Epithelial cell of proximal tubule (primary cell): ENCODE measurements at places on chromosomes 3 and 15.

- DNase-seq, result no peak
Measured at GRCh38 chr3:52318186-52318816, 2.2 kb downstream of the DNAH1 start.

DNA sequence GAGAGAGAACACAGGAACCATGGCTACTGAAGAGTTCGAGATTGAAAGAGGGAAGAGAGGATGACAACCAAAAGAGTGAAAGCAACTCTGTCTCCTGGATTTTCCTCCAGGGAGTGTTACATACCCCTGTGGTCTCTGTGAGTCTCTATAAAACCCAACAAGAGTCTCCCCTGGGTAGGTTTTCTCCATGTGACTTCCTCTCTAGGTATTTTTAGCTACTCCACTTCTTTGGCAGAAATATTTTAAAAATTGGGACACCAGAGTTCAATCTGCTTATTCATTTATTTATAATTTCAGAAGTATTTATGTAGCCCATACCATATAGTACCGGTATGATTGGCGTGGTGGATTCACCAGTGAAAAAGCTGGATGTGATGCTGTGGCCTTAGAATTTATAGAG is 671.7 kb upstream of the NR2F2 start:
- no peak for DNase-seq

GRCh38 chr3:188299708-188300107 is 145.8 kb downstream of the LPP start:
- no peak for DNase-seq

DNA sequence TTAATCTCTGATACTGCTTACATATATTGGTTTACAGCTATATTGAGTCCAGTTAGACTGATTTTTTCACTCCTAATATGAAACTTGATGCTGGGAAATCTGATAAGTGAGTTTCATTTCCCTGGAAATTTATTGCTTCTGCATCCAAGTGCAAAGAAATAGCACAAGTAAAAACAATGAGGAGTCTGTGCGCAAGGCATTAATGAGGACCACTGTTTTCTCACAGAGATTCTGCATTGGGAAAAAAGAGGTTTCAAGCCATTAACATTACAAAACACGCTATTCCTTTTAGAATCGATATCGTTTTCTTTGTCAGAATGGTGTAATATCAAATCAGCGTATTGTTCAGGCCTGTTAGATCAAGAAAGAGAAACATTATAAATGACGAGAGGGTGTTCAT is 723.3 kb upstream of the ARRDC4 start:
- no peak for DNase-seq

DNA sequence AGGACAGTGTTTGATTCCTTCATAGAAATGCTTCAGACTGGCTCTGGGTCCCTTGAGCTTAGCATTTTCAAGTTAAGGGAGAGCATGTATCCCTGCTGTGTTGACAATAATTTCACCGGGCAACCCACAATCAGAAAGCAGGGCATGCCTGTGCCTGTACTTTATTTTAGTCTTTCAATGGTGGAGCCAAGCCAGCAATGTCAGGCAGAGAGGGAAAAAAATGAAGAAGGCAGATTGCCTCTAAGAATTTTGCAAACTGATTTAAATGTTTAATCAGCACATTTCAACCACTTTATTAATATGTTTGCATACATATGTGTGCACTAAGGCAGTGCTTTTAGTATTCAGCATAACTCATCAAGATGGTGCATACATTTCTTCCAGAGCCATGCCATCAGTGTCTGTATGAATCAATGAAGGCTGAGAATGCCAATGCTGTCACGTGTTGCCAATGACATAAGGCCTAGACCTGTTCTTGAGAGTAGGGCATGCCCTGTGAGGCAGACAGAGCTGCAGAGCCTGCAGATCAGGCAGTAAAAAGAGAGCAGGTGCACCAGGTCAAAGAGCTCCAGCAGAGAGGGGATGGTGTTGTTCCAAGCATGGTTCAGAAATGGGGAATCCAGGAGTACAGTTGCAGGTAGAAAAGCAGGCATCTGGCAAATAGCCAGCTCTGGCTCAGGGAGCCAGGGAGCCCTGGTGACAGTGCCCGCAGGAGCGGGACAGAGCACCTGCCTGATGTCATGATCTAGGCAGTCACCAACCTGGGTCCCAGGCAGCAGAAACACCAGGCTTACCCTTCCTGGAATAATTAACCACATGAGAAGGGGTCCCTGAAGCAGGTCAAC is 508.5 kb downstream of the GABRG3 start:
- no peak for DNase-seq

DNA sequence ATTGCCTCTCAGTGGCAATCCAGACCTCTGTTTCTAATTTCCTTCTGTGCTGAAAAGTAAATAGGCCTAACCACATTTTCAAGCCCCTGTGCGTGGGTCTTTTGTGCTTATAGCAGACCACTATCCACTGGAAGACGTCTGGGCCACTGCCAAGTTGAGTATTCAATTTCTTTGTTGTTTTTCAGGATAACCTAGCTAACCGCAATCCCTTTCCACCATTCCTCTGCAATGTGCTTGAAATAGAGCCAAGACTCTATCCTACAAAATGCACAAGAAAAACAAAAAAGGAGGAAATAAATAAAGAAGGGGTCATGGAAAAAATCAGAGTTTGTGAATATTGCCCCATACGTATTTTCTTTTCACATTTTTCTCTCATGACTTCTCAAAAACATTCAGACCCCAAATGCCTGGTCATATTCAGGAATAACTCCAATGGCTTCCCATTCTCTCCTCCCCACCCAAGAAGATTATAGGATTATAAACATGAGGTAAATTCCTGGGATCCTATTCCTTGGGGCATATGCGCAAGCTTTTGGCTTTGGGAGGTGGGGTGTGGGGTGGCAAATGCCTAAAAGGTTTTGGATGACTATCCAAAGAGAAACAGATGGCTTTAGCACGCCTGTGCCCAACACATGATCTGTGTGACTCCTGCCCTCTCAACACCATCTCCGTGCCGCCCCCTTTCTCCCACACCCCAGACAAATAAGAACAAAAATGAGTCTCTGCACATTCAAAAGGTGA is 217.9 kb upstream of the THBS1 start:
- no peak for DNase-seq

- DNase-seq, result no peak
Measured at GRCh38 chr3:124826703-124827102, 60.5 kb downstream of the ITGB5 start.

DNA sequence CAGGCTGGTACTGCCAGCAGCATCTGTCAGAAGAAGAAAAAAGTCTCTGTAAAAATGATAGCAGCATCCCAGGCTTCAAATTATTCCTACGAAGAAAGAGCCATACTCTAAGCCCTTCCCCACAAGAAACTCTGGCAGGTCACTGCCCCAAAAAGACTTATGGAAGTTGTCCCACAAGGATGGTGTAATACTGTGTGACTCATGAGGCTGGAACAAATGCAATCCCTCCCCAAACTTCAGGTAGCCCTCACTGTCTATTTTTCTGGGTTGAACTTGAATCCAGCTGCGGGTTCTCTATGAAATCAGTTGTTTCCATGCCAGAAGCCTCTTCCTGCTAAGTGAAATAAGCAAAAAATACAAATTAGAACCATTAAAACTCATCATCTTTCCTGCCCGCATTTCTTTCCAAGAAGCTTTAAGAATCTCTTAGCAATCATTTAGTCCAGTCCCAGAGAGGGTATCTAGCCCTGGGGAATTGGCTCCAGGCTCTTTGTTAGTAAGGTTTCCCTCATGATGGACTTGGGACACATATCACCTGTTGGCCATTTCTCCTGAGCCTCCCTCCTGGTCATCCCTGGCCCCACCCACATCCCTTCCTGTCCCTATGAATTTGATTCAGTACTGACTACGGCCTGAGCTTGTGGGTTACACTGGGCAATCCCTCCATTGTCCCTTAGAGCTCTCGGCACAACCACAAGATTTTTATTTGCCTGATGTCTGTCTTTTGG is 51.7 kb downstream of the FAM174B start:
- DNase-seq, result no peak

DNA sequence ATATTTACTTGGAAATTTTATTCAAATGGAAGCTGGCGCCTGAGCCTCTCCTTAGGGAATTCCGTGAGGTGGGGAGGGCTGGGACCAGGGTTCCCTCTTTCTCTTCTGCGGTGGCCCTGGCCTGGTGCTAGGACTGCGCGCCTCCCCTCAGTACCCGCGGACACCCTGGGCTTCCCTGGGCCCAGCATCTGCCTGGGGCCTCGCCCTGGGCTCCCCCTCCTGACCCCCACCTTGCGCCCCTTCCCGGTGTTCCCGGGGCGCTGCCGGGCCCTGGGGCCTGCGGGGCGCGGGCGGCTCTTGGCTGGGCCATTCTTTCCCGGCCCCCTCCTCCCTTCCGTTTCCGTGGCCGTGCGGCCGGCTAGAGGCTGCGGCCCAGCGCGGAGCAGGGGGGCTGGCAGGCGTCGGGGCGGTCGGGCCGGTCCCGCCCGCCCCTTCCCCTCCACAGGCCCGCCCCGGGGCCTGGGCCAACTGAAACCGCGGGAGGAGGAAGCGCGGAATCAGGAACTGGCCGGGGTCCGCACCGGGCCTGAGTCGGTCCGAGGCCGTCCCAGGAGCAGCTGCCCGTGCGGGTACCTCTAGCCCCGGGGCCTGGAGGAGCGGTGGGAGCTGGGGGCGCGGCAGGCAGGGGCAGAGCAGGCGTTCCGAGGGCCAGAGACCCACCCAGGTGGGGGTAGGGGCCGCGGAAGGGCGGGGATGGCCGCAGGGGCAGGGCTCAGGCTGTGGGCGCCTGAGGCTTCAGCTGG is at the start of gene FES:
Gene FES, plus strand, starts transcription at position 529 of the 743 bp plus-strand sequence. CDS start 542 bp downstream, outside the sequence.
- no peak for DNase-seq

GRCh38 chr3:15475161-15475560 is 46.3 kb downstream of the COLQ start:
- DNase-seq, result no peak

GRCh38 chr3:196641333-196642054 is 2.0 kb downstream of the NRROS start:
- no peak for DNase-seq

GRCh38 chr3:152970851-152971250 is 135.9 kb downstream of the P2RY1 start:
- no peak for DNase-seq

- no peak for DNase-seq
Measured at GRCh38 chr15:29226436-29227208, 43.0 kb downstream of the NSMCE3 start.

DNA sequence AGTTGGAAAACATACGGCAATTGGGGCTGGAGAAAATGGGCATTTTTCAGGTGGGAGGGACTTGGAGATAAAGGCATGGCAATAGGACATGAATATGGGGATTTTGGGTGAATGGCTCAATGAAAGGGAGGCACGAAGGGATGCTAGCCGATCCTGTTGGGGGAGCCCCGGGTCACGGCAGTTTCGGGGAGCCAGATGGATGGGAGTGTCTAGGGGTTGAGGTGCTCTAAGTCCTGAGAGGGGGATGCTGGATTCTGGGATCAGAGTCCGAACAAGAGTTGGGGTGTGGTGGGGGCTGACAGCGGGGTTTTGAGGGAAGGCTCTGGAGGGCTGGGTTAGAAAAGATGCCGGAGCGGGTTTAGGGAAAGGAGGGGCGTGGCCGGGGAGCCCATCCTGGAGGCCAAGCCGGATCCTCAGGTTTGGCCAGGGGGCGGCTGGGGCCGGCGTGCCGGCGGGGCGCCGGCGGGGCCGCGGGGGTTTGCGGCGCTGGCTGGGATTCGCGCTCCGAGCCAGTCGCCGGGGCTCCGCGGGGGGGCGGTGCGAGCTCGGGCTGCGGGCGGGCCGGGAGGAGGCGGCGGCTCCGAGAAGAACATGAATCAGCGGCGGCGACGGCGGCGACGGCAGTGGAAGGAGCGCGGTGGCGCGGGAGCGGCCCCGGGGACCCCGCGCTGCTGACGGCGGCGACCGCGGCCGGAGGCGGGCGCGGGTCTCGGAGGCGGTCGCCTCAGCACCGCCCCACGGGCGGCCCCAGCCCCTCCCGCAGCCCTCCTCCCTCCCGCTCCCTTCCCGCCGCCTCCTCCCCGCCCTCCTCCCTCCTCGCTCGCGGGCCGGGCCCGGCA is at the start of gene TYRO3:
Gene TYRO3, plus strand, starts transcription at position 813 of the 839 bp plus-strand sequence. CDS start 46 bp downstream, outside the sequence.
- DNase-seq, result no peak

DNA sequence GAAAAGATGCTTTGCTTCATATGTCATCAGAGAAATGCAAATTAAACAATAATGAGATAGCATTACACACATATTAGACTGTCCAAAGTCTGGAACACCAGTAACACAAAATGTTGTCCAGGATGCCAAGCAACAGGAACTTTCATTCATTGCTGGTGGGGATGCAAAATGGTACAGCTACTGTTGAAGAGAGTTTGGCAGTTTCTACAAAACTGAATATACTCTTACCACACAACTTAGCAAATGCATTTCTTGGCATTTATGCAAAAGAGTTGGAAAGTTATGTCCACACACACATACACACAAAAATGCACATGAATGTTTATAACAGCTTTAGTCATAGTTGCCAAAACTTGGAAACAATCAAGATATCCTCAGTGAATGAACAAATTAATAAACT is 195.2 kb upstream of the MME start:
- DNase-seq, result no peak

DNA sequence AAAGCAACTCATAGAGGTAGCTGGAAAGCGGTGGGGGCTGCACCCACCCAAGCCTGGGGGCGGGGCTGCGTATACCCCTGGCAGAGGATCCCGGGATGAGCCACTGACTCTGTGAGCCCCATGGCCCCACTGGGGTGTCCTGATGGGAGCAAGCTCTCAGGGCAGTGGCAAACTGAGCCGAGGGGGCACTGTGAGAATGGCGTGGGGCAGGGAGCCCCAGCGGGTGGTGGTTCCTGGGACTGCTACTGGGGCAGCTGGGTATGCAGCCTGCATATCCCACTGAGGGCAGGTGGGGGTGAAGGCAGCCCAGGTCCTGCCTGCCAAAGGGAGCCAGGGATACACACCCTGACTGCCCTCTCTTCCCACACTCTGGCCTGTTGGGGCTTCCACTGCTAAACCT is 59.4 kb downstream of the DNAJB8 start:
- DNase-seq, result no peak

DNA sequence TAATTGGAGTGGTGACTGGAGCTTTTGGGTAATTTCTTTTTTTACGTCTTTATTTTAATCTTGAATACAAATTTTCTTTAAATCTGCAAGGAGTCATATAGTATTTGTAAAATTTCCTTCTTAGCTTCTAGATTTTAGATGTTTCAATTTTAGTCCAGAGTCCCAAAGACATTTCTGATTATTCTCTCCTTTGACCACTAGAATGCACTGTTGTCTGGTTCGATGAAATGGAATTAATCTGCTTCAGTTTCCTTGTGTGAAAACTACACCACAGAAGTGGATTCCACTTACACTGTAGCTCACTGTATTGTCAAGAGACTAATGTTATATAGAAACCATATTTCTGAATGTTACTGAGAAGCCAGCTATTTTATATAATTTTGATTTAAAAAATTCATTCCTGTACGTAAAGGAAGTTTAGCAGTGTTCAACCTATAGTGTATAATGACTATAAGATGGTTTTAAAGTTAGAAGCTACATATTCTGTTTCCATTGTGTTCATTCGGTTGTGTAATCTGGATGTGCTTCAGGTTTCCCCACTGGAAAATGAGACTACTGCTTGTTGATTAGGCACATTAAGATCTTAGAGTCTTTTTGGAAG is 6.1 kb downstream of the GRAMD1C start:
- DNase-seq, result no peak

DNA sequence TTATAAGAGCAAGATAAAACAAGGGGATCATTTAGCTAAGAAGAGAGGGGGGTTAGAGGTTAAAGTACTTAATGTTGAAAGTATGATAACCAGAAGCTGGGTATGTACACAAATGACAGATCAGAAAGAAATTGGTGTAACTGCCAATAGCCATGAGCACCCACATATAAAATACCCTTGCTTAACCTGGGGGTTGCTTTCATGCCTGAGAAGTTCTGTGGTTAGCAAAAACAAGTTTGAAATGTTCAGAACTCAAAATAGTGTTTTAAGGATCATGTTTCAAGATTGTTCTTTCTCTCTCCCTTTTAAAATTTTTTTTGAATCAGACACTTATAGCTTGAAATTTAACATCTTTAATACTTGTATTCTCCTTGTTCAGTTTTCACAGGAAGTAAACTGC is 321.4 kb upstream of the GBE1 start:
- DNase-seq, result no peak
